Activated T-cell treated with anti-CD3 and anti-CD28 coated beads, Interleukin-2, amount 50 U/mL, for 1 hour (primary cell): ENCODE measurements at places on chromosomes 6 and 20.

GRCh38 chr6:16360365-16360764, 122.0 kb downstream of the GMPR start:
- no peak for DNase-seq

- DNase-seq: no peak
These were observed 71.7 kb downstream of the ATP9A start for GRCh38 chr20:51696304-51697071.

DNA sequence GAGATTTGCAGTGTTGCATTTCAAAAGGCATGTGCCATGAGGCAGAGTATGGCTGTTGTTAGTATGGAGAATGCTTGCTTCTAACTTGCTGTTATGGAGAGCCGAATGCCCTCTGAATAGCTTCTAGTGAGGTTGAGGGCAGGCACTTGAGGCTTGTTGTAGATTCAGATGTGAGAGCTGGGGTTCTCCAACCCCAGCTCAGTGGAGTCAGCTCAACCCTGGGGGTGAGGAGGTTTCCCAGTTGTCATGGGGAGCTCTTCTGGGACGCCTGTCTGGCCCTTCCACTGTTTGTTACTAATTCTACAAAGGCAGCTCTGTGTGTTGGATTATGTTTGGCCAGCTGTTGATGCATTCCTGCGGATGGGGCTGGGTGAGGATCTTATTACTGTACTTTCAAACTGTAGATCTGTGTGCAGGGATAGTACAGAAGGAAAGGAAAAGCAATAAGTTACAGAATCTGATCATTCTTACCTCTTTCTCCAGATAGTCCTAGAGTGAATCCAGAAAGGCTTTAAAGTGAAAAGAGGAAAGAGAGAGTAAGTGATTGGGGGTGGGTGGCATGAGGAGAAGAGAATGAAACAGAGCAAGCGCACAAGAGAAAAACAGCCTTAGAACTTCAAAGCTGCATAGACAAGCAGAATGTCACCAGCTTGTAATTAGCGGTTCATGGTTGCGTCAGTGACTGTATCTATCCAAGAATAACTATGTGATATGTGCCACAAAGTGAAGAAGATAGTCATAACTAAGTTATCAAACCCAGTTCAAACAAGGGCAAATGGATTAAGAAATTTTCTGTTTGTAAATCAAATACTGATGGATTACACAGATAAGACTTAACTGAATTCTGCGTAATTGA, 148.7 kb downstream of the PRL start:
- no peak for DNase-seq

DNA sequence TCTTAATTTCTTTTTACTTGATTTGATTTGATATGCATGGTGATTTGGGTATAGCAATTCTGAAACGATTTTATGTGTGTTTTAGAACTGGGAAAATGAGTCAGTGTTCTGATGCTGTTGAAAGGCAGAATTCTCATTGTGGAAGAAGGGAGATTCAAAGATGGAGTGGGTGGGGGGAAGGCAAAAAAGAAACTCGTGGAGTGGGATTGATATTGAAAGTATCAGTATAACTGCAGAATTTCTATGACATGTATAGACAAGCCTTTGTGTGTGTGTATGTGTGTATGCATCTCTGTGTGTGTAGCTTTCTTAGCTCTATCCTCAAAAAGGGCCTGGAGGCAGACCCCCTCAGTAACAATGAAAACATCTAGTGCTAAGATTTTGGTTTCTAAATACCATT, 184.3 kb upstream of the OLIG3 start:
- no peak for DNase-seq

- no peak for DNase-seq
These were observed 9.1 kb downstream of the GPR6 start for GRCh38 chr6:109987196-109987595.

DNA sequence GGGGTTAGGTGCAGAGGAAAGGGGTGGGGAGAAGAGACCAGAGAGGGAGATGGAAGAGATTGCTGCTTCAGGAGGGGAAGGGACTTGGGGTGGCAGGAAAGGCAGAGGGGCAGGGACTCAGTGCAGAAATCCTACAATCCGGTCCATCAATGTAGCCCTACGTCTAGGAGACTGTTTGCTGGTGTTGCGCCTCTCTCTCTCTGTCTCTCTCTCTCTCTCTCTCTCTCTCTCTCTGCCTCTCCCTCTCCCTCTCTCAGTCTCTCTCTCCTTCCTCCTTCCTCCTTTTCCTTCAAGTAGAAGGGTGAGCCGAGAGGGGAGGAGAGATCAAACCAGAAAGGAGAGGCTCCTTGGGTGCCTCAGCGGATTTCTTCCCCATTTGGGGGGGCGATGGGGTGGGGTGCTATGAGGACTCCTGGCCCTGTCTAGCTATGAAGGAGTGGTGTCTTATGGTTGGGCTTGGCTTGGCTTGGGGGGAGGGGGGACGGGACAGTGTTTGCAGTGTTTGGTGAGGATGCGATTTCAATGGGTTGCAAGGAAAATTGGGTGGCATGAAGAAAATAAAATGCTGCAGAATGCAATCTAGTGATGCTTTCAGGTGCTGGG, 181.2 kb downstream of the TBXT start:
- no peak for DNase-seq
